ENCODE measurements at places on chromosomes 4 and X.

- no peak for DNase-seq
These were observed 226.3 kb downstream of the RCHY1 start for GRCh38 chr4:75287738-75288517.

DNA sequence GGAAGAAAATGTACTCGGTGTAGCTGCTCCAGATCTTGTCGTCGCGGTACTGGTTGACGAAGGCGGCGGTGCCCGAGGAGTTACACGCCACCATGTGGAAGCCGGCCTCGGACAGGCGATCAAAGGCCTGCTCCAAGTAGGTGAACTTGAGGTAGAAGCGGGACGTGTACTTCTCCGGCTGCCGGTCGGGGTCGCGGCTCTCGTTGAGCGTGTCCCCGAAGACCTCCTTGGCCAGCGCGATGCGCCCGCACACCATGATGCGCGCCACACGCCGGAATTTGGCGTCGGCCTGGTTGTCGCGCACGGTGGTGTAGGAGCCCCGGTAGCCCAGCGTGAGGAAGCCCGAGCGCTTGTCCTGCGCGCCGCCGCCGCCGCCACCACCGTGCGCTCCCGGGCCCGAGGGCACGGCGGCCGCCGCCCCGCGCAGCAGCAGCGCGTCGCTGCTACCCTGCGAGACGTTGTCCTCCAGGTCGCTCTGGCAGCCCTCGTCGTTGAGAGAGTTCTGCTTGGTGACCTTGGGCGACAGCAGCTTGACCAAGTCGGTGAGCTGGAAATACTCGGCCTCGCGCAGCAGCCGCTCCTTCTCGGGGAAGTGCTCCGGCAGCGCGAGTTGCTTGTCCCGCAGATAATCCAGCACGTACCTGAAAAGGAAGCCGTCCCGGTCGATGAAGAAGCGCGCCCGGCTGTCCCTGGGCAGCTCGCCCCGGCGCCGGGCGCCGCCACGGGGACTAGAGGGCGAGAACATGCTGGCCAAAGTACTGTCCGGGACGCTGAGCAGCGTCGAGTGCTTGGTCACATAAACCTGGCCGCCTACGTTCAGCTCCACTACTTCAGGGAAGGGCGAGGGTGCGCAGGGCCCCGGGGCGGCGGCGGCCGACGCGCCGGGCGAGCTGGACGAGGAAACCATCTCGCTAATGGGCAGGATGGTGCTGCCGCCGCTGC lies 775 bp downstream of the KCTD8 start:
- DNase-seq, result peak; percentile 40

DNA sequence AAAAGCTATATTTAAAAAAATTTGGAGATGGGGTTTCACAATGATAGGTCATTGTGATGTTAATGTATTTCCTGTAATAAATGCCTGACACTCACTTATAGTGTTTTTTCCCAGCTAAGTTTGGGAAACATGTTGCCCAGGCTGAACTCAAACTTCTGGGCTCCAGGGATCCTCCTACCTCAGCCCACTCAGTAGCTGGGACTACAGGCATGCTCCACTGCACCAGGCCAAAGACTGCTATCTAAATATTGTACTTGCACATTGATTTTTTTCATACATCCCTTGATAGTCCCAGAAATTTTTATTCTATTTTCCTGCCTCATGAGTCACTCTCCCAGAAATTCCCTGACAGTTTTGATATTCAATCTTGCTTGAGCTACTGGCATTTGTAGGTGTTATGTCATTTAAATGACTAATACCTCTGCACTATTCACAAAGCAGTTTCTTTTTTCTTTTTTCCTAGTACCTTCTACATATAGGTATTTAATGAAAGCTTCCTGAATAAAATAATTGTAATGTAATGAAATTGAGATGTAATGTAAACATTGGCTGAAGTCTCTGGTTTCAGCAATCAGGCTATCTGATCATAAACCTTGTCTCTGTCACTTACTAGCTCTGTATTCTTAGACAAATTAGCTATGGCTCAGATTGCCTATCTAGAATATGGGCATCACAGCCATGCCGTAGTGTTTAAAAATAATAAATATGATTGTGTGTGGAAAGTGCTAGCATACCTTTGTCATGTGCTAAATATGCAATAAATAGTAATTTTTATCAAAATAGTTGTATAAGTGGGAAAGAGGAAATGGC lies 1973.0 kb upstream of the AGA start:
- no peak for DNase-seq

- no peak for DNase-seq
These were observed 11.2 kb downstream of the BLTP1 start for GRCh38 chr4:122163301-122163700.

- DNase-seq, result no peak
These were observed 59.6 kb upstream of the MXD4 start for GRCh38 chr4:2321279-2322196.

- peak; percentile 25 for DNase-seq
These were observed 33.8 kb downstream of the RBBP7 start for GRCh38 chrX:16836371-16836770.

DNA sequence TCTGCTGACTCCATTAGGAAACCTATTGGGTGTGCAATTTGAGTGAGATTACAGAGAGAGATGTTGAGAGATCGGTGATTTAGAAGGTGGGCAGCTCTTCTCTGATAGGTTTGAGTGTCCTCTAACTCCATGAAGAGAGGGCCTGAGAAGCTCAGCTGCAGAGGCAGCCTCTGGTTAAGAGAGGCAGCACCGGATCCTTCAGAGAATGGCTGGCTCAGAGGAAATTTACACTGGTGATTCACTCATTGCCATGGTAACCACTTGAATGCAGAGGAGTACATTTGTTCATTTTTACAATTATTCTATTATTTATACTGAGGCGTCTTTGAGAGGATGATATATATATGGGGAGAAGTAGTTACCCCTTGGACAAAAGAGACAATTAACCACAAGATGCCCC lies 171.7 kb downstream of the PDGFRA start:
- peak; percentile 85 for DNase-seq

- peak; percentile 19 for DNase-seq
These were observed 276.8 kb downstream of the ZNF674 start for GRCh38 chrX:46268412-46268811.

GRCh38 chrX:17497193-17497592 lies 122.2 kb downstream of the NHS start:
- no peak for DNase-seq

DNA sequence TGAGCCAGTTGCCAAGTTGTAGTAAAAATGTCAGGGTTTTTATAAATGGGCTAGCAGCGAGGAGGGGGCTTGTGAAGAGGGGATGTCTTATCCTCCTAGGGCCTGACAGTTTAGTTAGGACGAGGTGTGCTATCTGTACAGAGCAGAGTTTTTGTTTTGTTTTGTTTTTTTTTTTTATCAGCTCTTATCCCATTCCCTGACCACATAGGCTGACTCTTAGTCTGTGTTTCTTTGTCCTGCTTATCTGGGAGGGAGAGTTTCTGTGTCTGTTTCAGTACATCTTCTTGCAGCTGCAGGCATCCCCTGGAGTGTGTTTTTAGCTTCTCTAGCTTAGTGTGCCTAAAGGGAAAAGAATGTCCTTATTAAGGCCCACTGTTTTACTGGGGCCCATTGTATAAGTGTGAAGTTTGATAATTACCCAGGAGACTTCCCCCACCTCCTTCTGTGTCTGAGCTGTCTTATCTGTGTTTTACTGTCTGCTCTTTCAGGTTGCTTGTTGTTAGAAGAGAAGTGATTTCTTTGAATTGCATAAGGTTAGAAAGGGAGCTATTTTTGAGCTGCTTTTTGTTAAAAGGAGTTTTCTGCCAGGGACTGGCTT lies 32.0 kb downstream of the PAGE2 start:
- no peak for DNase-seq

DNA sequence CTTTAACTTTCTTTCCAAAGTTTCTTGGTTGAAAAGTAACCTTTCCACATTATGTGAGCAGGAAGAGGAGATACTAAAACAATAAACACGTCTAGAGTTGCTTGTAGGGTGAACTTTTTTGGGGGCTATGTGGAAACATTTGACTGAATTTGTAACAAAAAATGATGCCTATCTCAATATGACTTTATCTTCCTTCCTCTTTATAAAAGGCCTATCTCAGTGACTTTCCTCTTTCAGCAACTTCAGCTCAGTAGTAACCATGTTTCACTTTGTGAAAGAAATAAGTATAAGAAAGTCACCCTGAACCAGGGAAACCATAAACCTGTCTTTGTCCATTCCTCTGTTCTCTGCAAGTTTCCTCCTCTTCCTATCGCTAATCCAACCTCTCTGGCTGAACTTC lies 124.7 kb upstream of the TMEM164 start:
- no peak for DNase-seq

DNA sequence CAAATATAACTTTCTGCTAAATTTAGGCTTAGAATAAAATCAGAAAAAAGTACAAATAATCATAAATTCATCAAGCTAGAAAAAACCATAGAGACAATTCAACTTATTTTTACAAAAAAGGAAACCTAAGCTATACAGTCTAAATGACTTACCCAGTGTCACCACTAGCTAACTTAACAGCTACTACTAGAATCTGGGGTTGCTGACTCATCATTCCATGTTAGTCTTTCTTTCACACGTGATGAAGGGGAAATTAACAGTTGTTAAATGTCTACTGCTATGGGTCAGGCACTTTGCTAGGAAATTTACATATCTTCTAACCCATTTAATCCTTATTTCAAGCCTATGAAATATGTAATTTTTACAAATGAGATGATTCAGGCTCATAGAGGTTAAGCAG lies 349.3 kb upstream of the GALNT7 start:
- DNase-seq, result no peak

DNA sequence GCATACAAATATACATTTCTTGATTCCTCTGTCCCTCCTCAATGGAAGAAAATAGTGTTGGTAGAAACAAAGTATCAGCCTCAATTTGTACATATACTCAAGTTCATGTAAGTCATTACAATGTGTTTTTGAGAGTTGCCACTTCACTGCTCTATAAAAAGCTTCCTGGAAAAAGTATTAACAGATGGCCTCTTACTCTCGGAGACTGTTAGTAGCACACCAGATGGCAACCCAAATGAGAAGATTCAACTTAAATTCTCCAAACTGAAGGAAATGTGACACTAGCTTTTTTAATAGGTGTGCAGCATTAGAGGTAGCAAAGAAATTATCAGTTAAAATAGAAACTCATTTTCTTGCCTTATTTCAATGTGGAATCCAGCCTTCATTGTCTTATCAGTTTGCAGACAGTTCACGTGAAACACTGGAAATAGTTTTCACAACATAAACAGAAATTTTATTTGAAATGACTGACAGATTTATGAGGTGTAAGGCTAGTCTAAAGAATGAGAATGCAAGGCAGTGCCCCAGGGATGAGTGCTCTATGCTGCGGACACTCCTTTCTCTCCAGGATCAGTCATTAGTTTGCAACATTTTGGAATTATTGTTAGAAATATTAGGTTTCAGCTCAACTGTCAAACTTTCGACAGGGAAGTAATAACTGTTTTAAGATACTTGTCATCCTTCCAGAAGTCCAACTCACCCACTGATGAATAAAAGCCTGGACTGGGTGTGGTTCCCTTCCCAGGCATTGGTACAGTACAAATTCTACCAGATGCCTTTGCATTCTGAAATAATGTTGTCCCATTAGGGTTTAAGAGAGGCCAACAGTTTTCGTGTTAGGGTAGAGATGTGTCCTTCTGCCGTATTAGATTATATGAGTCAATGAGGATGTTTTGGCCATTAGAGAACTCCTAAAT lies 50.9 kb downstream of the IDS start:
- peak; percentile 7 for DNase-seq

- DNase-seq, result no peak
These were observed 11.6 kb downstream of the TBX22 start for GRCh38 chrX:80026116-80026515.

DNA sequence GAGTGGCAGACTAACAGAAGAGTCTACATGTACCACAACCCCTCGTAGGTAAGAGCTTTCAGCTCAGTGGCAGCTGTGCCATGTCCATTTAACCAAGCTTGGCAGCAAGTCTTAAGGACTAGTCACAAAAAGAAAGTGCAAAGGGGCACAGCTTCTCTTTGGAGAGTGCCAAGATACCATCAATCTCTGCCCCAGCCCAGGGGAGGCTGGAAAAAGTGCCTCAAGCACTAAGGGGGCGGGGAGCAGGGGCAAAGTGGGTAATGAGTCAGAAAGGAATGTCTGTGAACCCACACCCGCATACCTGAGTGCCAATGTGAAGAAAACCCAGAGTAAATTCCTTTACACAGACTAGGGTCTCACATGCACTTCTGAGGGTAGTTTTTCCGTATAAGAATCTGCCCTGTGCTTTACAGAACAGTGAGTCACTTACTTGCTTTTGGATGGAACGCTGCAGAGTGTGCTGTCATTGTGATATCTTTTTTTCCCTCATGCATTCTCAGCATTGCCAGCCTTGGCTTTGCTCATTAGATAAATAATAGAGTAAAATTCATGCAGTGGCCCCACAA lies 219.8 kb downstream of the ZNF674 start:
- no peak for DNase-seq

- DNase-seq, result no peak
These were observed 38.9 kb upstream of the RAP1GDS1 start for GRCh38 chr4:98222306-98222705.

DNA sequence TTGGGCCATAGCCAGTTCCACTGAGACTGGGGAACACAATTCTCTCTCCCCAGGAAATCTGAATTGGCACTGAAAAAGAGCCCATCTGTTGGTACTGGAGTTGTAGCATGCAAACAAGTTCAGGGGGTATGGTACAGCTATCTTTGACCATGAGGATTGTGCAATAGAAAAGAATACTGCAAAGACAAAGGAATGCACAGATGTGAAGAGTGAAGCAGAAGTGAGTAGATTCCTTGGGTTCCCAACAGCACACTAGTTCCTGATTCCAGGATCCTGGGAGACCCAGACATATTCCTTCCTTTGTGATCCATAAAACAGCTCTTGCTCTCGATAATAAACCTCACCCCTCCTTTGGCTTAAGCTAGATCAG lies 43.3 kb upstream of the CTAG2 start:
- no peak for DNase-seq
